ENCODE measurements at places on chromosomes 11 and 22. TPM values are rescaled to one million over a fixed set of nuclear protein-coding genes. Genes with fewer than 3 reads are reported as not detected.

GRCh38 chr22:43314611-43315010 lies 28.6 kb downstream of the SCUBE1 start:
- DNase-seq: no peak

Gene DCDC1
- not detected for polyA plus RNA-seq

DNA sequence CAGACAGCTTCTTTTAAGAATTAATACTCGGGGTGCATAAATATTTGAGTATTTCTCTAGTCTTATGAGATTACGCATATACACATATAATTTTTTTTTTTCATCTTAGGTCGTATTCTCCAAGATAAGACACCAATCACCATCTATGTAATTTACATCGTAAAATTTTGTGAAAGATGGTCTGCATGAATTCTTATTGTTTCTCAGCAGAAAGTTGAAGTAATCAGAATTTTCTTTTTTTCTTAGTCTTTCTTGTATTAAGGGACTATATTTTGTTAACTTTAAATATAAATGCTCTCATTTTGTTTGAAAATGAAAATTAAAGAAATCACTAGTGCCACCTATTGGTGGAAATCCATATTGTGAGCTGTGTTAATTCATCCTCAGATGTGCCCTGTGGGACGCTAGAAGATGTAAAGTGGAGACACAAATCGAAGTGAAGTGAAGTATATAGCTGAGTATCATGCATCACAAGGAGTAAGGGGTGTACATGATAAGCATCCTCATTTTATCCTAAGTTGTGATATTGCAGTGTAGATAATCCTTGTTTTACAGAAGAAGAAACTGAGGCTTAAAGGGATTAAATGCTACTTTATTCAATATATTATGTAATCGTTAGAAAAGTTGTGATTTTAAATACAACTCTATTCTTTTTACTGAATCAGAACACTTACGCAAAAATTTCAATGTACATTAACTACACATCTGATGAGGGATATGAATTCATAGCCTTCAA lies 2084.3 kb downstream of the LRRC4C start:
- no peak for DNase-seq

Gene MYO18B
- polyA plus RNA-seq: 10.1 TPM

- DNase-seq: no peak
Measured at GRCh38 chr11:11247576-11247975, 105.5 kb downstream of the CSNK2A3 start.

DNA sequence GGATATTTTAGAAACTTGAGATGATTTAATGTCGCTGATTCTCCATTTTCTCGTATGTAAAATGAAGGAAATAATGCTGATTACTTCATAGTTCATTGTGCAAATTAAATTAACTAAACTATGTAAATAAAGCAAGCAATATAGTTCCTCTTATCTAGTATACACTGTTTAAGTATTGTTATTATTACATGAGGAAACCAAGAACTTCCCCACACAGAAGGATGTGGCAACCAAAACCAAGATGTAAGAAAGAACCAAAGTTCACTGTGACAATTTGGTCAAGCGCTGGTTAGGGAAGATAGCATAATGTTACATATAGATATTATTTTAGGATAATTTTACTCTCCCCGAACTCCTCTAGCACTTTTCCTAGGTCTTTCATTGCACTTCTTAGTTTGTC lies 103.2 kb downstream of the XKR3 start:
- DNase-seq: no peak

Gene SERPING1
- 867 TPM for polyA plus RNA-seq

GRCh38 chr11:118898400-118899295 lies 15.0 kb downstream of the CXCR5 start:
- DNase-seq: peak; percentile 73

- DNase-seq: no peak
Measured at GRCh38 chr11:74123008-74123448, 47.8 kb downstream of the C2CD3 start.

DNA sequence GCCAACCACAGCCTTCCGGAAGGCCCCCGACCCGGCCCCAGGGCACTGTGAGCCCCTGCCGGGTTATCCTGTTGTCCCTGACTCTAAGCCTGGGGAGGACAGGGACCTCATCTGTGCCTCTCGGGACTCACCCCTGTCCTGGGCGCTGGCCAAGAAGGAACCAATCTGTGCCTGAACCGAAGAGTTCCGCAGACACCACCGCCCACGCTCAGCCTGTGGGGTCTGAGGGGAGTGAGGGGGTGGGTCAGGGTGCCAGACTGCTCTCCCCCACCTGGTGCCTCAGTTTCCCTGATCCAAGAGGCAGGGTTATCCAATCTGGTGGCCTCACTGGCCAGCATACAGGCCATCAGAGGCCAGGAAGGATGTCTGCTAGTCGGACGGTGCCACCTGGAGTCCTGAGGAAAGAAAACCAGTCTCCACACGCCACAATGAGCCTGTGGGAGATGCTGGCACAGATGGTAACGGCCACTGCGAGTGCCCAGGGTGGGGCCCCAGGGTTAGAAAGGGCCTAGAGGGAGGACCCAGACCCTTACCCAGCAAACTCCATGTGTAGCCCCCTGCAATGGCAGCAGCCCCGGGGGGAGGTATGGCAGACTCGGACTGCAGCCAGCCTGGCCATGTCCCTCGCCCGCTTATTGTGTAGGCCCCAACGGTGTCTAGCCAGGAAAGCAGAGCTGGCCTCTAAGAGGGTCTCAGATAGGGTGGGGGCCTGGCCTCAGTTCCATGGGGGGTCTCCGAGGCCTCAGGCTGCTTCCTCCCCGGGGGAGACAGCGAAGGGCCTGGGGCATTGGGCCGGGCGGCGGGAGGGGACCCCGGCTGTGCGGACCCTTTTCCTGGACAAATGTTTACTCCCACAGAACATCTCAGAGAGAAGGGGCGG lies 827 bp upstream of the TNNT3 start:
- DNase-seq: no peak

GRCh38 chr11:15627560-15627959 lies 512.8 kb downstream of the INSC start:
- DNase-seq: no peak

Gene NNMT
- polyA plus RNA-seq: 1,814 TPM
